ENCODE measurements at places on chromosomes 1 and 21.

DNA sequence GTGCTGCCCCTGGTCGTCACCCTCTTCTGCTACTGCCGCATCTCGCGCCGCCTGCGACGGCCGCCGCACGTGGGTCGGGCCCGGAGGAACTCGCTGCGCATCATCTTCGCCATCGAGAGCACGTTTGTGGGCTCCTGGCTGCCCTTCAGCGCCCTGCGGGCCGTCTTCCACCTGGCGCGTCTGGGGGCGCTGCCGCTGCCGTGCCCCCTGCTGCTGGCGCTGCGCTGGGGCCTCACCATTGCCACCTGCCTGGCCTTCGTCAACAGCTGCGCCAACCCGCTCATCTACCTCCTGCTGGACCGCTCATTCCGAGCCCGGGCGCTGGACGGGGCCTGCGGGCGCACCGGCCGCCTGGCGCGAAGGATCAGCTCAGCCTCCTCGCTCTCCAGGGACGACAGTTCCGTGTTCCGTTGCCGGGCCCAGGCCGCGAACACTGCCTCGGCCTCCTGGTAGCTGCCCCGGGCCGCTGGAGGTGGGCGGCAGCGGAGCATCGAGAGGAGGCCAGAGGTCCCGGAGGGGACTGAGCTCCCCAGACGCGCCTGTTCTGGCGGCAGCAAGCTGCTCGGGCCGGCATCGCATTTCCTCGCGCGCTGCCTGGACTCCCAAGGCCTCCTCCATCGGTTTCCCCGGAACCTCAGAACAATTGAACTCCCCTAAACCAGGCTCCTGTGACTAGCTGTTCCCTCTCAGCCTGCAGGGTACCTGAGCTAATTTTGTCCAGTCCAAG, 1.1 kb downstream of the GPR25 start:
- no peak for DNase-seq

DNA sequence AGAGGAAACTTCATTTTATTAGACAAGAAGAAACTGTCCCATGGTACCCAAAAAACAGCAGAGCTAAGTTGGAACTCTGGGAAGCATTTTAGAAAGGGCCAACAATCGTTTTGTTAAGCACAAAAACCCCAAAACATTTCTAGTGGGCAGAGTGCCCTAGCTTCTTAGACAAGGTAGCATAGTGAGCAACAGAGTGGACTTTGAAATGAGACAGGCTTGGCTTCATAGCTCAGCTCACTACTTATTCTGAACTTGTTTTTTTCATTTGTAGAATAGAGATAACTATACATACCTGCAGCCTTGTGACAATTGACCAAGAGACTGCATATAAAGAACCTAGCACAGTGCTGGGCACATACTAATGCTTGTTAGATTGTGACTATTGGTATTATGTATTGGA, 50.1 kb downstream of the HLX start:
- no peak for DNase-seq

- no peak for DNase-seq
These were observed 32.9 kb downstream of the PLEKHA6 start for GRCh38 chr1:204326771-204327300.

- DNase-seq: no peak
These were observed 269.6 kb upstream of the BEND5 start for GRCh38 chr1:49046305-49046704.

- DNase-seq: no peak
These were observed 481.7 kb upstream of the NR5A2 start for GRCh38 chr1:199545780-199546179.

- DNase-seq: no peak
These were observed 45.7 kb downstream of the MTF2 start for GRCh38 chr1:93124556-93125355.

DNA sequence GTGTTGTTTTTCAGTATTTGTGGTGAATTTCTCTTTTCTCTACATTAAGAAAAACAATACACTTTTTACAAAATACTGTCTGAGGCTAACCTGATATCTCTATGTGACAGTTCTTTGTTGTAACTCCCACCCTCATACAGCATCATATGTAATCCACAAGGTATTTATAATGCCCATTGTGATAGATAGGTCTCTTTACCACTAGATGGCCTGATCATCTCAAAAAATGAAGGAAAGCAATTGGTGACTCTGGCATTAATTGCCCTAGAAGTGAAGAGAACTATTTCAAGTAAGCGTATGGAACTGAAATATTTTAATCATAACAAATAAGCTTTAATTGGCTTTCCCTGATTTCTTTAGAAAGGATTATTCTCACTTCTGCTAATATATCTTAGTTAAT, 36.2 kb upstream of the HFM1 start:
- DNase-seq: no peak

- no peak for DNase-seq
These were observed 40.9 kb downstream of the CLIC4 start for GRCh38 chr1:24786191-24786590.

GRCh38 chr1:29883411-29883832, 647.1 kb downstream of the PTPRU start:
- DNase-seq: no peak

DNA sequence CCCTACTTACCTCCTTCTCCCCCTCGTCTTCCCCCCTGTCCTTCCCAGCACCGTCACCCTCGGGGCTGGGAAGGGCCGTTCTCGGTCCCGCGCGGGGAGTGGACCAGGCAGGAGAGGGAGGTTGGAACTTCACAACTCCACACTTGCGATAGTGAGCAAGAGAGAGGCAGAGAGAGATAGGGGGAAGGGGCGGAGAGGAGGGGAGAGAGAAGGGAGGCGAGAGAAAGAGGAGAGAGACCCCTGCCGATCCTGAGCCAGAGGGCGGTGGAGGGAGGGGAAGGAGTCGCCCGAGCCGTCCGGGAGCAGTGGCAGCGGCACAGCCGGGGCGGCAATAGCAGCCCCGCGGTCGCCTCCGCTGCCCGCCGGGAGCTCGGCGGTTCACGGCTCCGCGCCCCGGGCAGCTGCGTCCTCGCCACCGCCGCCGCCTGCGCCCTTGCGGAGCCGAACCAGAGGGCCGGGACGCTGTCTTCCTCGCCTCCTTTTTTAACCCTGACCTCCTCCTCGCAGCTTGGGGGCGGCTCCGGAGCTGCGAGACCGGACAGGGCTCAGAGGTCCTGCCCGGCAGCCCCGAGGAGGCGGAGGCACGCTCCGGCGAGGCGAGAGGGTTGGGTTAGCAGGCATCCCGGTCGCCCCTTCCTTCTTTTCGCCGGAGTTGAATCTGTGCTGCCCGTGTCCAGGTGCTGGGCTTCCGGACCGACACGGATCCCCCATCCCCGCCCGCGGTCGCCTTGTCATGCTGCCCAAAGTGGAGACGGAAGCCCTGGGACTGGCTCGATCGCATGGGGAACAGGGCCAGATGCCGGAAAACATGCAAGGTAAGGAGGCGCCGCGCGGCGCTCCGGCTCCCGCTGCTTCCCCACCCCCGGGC, 11.7 kb downstream of the NR5A2 start:
- no peak for DNase-seq

DNA sequence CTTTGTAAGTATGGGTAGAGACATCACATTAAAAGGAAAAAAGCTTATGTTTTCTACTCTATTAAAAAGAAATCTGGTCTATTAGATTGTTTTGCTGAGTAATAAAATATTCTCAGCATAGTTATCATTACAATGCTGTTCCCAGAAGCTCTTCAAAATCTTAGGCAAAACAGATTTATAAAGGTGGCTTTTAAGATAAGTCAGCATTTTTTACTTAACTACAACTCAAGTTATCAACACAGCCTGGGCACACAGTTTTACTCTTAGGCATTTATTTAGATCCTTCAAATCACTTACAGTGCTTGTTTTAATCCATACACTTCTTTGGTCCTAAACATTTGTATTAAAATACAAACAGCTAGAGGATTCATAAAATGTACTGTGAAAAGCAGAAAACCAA, 534.8 kb upstream of the NCAM2 start:
- DNase-seq: no peak

DNA sequence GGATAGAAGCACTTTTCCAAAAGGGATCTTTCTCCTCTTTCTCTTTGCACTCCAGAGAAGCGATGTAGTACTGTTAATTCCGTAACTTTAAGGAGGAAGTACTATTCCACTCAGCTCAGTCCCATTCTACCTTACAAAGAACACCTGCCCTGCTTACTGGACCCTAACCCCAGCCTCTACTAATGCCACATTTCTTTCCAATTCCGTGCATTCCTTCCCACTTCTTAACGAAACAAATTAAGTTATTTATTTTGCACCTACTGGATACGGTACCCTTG, 511 bp downstream of the NDC1 start:
- DNase-seq: no peak

GRCh38 chr1:1401457-1402010, 2.4 kb upstream of the CCNL2 start:
- DNase-seq: no peak

DNA sequence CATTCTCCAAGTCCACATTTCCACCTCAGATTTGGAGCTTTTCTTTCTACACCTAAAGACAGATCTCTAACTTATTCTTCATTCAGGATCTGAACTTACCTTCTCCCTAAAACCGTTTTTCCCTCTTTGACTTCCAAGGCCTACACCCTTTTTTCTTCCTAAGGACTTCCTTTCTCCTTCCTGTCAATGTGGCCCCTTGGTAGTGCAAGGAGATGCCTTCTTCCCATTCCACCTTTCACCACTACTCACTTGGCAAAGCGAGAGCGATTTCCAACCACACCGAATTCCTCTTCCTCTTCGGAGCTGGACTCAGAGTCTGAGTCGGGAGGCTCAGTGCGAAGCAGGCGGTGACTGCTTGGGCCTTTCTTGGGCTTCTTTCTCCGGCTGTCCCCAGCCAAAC, 1.3 kb downstream of the EFCAB14 start:
- DNase-seq: no peak

GRCh38 chr1:233843525-233844204, 60.8 kb upstream of the SLC35F3 start:
- no peak for DNase-seq

- no peak for DNase-seq
These were observed 364.6 kb upstream of the PROX1 start for GRCh38 chr1:213623064-213623581.

DNA sequence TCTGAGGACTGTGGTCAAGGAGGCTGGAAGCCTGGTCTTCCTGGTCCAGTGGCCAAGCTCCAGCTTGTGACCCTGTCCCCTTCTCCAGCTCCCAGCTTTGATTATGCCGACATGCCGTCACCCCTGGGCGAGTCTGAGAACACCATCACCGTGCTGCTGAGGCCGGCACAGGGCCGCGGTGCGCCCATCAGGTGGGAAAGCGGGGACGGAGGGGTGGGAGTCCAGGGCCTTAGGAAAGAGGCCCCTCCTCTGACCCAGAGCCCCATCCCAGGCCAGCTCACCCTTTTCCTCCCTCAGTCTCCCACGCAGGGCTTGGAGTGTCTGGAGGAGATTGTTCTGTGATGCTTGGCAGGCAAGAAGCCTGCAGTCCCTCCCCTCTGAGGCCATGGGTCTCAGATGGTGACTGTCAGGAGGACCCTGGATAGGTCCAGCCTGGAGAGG, 43.6 kb downstream of the PTPRU start:
- DNase-seq: no peak

GRCh38 chr1:46067652-46068051, 64.8 kb downstream of the PIK3R3 start:
- DNase-seq: no peak

DNA sequence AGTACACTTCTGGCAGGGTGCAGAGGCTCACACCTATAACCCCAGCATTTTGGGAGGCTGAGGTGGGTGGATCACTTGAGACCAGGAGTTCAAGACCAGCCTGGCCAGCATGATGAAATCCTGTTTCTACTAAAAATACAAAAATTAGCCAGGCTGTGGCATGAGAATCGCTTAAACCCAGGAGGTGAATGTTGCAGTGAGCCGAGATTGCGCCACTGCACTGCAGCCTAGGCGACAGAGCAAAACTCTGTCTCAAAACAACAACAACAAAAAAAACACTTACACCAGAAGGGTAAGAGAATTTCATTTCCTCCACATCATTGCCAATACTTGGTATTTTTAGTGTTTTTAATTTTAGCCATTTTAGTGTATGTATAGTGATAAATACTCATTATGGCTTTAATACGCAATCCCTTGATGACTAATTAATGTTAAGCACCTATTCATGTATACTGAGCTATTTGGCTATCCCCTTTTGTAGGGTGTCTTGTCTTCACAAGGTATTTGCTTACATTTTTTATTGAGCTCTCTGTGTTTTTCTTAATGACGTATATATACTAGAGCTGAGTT, 77.1 kb upstream of the TNR start:
- DNase-seq: no peak

GRCh38 chr1:160169553-160170399, 18.4 kb downstream of the ATP1A4 start:
- no peak for DNase-seq

- no peak for DNase-seq
These were observed 16.1 kb downstream of the OXCT2 start for GRCh38 chr1:39754906-39755504.

DNA sequence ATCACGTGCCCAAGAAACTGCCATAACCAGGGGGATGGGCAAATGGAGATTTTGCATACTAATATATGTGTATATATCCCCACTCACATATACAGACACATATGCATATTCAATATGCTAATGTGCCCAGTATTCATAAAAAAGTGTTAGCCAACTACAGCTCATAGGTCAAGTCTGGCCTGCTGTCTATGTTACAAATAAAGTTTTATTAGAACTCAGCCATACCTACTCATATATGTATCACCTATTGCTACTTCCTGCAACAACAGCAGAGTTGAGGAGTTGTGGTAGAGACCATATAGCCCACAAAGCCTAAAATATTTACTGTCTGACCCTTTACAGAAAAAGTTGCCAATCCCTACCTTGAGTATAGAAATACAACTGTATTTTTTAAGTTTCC, 93.3 kb downstream of the SDCCAG8 start:
- no peak for DNase-seq

GRCh38 chr21:44618909-44619308, 7.0 kb downstream of the KRTAP10-8 start:
- no peak for DNase-seq

DNA sequence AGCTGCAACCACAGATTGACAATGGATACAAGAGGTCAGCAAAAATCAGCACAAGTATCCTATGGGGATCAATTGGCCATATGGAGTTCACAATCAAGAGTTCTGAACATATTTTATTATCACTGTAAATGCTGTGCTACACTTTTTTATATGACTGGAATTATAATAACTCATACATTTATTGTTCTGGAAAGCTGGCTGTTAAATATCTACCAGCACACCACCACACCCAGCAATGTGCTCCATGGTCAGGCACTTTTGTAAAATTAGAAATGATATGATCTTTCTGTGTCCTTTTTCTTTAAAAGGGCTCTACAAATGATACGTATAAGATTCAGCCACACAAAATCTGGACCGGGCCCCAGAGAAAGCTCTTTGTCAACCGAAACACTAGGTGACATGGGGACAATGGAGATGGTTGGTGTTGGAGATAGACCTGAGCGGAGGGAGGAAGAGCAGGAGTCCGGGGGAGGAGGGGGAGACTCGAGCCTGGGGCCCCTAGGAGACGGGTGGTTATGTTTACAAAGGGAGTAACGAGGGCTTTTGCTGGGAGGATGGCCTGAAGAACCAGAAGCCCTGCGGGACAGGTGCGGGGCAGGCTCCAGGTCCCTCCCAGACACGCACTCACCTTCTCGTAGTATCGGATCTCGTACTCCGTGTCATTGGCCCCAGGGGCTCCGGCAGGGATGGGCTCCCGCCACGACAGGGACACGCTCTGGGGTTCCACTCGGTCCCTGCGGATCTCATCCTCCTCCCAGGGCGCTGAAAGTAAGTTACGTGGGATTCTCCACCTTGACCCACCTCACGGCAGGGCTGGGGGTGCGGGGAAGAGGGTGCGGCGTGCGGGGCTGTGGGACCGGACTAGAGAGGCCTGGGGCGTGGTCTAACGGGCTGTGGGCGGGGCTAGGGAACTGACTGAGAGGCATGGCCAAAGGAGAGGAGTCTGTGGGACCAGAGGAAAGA, 30.0 kb downstream of the EPHA10 start:
- no peak for DNase-seq

Data from nucleus accumbens (tissue), 56 donors.